Spleen (tissue), 13 donors: ENCODE measurements at places on chromosomes 6 and 20.

DNA sequence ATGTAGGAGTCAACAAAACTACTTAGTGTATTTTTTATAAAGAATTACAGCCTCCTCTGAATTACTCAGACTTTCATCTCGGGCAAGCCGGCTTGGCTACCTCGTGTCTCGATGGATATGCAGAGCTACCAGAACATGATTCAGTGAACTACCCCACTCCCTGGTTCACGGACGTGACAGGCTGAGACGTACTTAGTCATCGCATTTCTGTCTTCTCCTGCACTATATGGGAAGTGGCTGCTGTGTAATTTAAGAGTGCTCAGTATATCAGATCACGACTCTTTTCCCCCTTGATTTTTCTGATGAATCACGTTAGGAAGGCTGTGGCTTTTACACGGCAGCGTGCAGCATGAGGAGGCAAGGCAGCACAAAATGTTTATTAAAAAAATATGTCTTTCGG is 302.7 kb upstream of the ZFP64 start:
- no peak for DNase-seq

DNA sequence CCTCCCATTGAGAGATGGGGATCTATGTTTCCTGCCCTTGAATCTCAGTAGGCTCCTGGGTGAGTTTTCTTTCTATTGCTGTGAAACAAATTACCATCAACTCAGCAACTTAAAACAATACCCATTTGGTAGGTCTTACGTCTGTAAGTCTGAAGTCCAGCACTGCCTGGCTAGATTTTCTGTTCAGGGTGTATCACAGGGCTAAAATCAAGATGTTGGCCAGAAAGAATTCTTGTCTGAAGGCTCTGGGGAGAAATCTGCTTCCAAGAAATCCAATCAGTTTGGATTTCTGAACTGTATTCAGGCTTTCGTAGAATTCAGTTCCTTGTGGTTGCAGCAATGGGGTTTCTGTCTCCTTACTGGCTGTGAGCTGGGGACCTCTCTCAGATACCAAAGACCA is 99.6 kb upstream of the SLC24A3 start:
- no peak for DNase-seq

DNA sequence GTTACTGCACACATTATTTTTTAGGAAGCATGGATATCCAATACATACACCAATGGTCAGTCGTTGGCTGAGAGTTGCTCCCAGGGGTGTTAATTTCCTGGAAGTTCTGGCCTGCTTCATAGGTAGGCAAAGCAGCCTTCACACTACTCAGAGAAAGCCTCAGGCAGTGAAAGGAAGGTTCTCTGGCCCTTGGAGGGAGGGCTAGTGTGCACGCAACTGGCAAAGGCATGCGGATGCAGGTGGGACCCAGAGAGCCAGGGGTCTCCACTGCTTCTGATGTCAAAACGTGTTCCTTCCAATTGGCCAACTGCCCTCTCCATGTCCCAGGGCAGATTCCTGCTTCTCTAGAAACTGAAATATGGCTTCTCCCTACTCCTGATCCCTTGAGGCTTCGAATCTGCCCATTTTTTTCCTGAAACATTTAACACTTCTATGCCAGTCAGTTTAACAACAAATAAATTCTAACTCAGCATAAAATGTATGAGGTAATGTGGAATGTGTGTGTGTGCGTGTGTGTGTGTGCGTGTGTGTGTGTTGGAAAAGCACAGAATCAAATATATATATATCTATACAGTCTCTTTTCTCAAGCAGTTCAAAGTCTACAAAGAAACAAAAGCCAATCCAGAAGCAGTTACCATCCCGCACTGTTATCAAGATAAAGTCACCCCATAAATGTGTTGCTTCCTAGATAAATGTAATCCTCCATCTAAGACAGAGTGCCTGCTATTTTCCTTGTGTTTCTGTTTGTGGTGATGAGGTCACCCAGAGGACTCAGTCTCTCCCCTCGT is 94.0 kb upstream of the HIVEP1 start:
- no peak for DNase-seq

GRCh38 chr6:154112181-154112809 is 73.3 kb downstream of the OPRM1 start:
- no peak for DNase-seq

DNA sequence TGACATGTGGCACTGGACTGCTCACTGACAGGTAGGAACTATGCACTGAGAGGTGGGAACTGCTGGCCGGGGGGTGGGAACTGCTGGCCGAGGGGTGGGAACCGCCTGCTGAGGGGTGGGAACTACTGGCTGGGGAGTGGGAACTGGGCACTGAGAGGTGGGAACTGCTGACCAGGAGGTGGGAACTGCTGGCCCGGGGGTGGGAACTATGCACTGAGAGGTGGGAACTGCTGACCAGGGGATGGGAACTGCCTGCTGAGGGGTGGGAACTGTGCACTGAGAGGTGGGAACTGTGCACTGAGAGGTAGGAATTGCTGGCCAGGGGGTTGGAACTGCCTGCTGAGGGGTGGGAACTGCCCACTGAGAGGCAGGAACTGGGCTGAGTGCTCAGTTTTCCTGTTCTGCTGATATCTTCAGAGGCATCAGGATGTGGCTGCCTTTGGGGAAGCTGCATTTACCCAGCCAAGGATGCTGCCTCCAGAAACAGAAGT is 90.2 kb downstream of the THBS2 start:
- no peak for DNase-seq

DNA sequence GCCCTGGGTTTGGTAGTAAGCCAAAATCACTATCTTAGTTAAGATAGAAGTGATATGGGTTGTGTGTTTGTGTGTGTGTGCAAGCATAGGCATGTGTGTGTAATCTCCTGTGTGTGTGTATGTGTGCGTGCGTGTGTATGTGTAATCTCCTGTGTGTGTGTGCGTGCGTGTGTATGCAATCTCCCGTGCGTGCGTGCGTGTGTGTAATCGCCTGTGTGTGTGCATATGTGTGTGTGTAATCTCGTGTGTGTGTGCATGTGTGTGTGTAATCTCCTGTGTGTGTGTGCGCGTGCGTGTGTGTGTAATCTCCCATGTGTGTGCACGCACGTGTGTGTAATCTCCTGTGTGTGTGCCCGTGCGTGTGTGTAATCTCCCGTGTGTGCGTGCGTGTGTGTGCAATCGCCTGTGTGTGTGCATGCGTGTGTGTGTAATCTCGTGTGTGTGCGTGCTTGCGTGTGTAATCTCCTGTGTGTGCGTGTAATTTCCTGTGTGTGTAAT is 219.3 kb upstream of the GGTLC1 start:
- DNase-seq, result no peak

- DNase-seq, result no peak
Observed at GRCh38 chr20:18995455-18995854, 181.9 kb downstream of the SCP2D1 start.

DNA sequence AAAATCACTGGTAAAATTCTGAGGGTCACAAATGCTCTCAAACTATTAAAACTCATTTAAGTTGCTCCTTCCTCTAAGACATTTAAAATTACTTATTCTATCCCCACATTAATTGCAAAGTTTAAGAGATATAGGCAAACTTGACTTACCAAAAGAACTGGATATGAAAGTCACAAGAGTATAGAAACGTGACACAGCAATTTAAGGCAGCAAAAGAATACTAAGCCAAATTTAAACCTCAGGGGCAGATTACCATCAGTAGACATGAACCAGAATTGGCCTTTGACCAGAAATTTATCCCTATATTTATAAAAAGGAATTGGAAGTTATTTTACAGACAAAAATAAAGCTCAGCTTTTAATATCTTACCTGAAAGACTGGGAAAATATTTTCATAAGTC is 56.0 kb downstream of the MAP3K7 start:
- DNase-seq, result no peak

GRCh38 chr6:53734473-53735299 is 60.1 kb upstream of the LRRC1 start:
- no peak for DNase-seq

- DNase-seq, result no peak
Observed at GRCh38 chr6:112466373-112467151, 119.4 kb downstream of the RFPL4B start.

DNA sequence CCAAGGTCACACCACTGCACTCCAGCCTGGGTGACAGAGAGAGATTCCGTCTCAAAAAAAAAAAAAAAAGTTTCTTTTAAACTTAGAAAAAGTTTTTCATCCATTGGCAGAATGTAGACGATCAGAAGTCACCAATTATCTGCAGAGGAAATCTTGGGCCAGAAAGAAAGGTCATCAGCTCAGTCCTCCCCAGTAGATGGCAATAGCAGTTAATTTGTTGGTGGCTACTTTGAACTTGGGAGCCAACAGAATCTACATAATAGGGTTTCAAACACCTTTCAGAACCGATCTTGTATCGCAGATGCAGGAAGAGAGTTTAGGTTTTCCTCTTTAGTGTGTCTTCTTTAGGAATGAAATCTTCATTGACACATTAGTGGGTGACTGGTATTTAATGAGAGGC is 41.7 kb downstream of the LBP start:
- DNase-seq, result no peak

DNA sequence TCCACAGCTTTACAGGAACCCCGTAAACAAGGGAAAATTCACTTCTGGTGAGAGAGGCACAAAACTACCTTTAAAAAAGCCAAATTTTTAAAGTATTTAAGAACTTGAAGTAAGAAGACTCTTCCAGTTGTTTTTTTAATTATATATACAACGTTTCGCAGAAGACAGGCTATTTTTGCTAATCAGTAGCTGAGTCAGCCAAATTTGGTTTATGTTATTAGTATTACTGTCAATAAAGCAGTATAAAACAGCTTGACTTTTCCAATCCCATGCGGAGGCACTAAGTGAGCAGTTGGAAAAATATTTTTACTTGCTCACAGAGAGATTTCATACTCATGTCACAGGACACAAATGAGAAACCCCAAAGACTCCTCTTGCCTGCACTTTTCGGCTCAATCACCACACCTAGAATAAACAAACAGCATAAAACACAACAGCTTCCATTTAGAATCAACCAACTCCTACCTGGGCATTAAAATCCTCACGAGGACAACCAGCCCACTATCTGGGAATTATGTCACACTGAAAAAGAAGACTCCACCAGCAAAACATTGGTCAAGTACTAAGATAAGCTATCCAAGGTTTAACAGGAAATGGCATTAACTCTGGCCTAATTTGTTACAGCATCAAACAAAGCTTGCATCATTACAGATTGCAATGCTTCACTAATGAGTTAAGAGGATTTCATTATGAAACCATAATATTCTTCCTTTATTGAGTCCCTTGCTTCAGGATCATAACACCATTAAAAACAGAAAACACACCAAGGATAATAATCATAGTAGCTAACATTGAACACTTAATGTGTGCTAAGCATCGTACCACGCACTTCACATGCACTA is 26.3 kb downstream of the ELOVL5 start:
- no peak for DNase-seq

- DNase-seq, result no peak
Observed at GRCh38 chr6:144295211-144295610, 10.1 kb downstream of the UTRN start.
